Immature natural killer cell (primary cell): ENCODE measurements at places on chromosomes 4 and X.

GRCh38 chrX:36963069-36963808 is 44.9 kb upstream of the FAM47C start:
- no peak for DNase-seq

DNA sequence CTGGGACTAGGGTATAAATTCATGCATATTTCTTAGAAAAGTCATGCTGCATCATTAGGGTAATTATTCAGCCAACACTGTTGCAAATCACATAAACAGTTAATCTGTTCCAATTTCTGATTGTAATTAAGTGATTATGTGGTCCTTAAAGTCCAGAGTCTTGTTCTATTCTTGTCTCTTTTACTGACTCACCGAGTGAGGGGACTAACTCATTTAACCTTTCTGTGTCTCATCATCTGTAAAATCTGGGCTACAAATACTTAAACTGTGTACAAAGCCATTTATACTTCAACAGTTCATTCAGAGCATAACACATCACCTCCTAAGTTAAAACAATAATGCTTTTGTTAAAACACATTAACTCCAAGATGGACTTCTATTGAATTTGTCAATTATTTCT is 65.4 kb upstream of the KLHL13 start:
- DNase-seq: no peak

- no peak for DNase-seq
Observed at GRCh38 chr4:183996868-183997267, 91.8 kb downstream of the STOX2 start.

GRCh38 chr4:149923736-149924135 is 108.1 kb upstream of the IQCM start:
- no peak for DNase-seq

DNA sequence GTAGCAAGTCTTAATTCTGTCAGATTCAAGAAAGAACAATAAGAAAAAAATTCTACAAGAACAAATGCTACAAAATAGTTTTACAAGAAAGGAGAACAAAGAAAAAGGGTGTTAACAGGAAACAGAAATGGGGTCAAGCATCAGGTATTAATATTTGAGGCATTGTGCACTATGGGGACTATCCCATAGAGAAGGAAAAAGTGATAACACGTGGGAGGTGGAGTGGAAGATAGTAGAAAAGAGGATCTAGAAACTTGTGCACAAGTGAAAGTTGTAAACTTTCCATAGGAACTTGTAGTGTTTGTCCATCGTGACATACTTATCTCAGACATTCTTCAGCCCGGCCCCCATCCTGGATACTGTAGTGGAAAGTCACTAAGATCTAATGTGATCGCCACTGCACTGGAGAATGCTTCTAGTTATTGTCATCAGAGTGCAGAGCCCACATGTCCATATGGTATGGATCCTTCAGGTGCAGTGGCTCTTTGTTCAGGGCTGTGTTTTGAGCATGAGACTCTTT is 15.4 kb upstream of the NFXL1 start:
- DNase-seq: no peak

DNA sequence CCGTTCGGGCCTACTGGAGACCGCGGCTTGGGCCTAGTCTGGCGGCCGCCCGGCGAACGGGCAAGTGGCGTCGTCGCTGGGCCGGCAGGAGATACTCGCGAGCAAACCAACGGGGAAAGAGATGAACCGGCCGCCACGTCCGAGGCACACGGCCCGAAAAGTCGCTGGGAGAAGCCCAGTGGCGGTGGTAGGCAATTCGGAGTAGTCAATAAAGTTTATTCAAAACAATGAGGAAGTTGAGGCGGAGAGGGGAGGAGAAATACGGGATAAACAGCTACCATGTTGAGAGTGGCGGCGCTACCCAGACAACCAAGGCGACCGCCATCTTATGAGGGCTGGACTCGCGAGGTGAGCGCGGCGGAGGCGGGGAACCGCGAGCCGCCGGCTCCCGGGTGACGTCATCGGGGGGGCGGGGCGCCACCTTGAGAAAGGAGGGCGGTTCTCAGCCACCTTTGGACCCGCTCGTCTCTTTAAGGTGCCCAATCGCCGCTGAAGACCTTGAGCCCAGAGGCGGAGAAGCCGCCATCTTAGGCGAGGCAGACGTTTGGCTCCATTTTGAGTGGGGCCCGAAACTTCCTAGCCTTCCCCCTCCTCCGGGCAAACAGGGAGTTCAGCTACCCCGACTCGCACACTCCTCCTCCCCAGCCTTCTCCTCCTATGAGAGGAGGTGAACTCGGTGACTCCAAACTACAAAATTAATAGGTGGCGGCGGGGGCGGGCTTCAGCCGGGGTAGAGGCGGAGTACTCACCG is at the start of gene PHF8:
TSS of gene PHF8 (minus strand) at position 348 of the 751 bp plus-strand sequence. CDS start 1,745 bp downstream, outside the sequence.
- peak; percentile 93 for DNase-seq
